Neural progenitor cell (in vitro differentiated cells): ENCODE measurements at places on chromosomes 5 and 9.

DNA sequence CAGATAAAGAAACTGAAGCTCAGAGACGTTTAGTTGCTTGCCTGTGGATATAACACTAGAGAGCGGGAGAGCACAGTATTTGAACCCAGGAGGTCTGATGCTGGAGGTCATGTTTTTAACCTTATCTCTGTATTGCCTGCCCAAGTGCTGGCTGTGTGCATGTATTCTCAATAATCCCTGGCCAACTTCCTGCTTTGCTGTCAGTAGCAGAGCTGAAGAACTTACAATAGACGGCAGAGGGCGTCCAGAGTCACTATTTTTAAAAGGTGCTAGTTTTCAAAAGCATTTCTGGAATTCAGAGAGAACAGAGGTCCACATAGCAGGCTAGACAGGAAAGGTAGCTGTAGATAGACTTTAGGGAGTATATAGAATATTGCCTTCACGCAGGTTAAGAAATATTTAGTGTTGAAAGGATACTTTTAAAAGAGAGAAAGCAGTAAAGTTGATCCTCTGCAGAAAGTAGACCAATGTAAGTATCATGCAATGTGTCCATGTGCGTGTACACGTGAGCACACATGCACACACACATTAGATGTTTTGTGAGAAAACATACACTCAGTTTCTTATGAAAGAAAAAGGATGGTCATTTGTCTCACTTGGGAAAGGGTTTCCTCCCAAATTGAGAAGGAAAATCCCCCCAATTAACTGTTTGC lies 46.3 kb downstream of the PTCD2 start:
- peak; percentile 75 for DNase-seq

GRCh38 chr5:57422993-57423392 lies 59.6 kb downstream of the ACTBL2 start:
- no peak for DNase-seq

- DNase-seq, result no peak
These were observed 39.8 kb downstream of the CNOT8 start for GRCh38 chr5:154898210-154898609.

DNA sequence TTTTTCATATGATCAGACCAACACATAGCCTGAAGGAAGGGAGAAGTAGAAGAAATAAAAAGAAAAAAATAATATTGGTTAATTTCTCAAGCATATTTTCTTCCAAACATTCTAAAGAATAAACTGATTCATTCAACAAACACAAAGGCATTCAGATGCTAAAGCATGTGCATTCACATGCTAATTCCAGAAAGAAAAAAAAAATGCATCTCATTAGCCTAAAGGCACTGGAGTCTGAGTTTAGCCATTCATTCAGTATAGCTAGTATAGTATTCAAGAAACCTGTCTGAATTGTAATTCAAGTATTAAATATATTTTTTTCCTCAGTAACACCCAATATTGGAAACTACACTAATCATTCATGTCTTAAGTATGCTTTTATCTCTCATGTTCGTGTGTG lies 61.0 kb upstream of the FER start:
- DNase-seq, result no peak

GRCh38 chr9:110135846-110136245 lies 72.1 kb downstream of the C9orf152 start:
- DNase-seq, result no peak

DNA sequence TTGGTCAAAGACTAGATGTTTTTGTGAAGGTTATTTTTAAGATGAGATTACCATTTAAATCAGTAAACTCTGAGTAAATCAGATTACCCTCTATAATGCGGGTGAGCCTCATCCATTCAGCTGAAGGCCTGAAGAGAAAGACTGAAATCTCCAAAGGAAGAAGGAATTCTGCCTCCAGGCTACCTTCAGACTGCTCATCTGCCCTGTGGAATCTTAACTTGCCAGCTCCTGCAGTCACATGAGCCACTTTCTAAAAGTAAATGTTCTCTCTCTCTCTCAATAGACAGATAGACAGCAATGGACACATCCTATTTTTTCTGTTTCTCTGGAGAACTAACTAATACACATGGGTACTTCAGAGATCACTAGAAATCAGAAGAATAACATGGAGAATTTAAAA lies 182.8 kb downstream of the CFAP90 start:
- DNase-seq, result no peak

- DNase-seq, result no peak
These were observed 801.5 kb upstream of the DMAC1 start for GRCh38 chr9:8600914-8601680.
